Stimulated activated CD4-positive, alpha-beta T cell treated with anti-CD3 and anti-CD28 coated beads, Interleukin-4, amount 100 ng/mL, for 24 hours (primary cell): ENCODE measurements at places on chromosomes 13 and 19.

- DNase-seq: no peak
Observed at GRCh38 chr13:72886272-72887067, 104.5 kb downstream of the PIBF1 start.

GRCh38 chr13:77861741-77862140 lies 56.9 kb downstream of the EDNRB start:
- no peak for DNase-seq

- DNase-seq: no peak
Observed at GRCh38 chr19:38893341-38893771, 6.1 kb downstream of the SIRT2 start.

GRCh38 chr13:98879957-98880356 lies 97.9 kb downstream of the DOCK9 start:
- DNase-seq: no peak

DNA sequence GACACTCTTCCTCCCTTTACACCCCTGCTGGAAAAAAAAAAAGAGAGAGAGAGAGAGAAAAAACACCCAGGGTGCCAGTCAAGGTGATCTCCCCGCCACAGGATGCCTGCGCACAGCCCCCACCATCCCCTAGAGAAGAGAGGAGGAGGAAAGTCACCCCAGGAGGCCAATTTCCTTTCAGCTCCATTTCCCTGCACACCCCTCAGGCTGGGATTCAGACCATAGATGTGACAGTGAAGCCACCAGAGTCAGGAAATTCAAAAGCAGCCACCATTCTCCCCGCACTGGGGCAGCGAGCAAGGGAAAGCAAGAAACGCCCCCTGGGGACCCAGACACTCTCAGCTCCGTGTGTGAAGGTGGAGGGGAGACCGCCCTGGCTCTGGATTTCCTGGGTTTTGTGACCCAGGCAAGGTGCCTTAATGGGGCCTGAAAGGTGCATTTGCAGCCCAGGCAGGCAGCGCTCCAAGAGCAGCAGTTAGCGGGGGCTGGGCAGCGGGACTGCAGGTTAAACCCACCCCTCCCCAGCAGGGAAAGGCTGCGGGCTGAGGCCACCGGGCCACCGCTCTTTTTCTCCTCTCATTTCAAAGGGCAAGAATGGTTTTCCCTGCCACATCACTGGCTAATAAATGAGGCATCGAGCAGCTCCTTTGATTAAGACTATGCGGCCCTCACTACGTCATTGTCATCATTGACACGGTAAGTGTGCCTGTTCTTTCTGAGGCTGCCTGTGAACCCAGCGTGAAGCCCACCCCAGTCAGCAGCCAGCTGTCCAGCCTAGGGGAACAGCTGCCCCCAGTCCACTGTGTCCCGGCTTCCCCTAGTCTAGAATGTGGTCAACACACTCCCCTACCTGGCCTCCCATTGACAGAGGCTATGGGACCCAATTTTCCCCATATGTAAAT lies 83.8 kb upstream of the TM9SF2 start:
- no peak for DNase-seq

DNA sequence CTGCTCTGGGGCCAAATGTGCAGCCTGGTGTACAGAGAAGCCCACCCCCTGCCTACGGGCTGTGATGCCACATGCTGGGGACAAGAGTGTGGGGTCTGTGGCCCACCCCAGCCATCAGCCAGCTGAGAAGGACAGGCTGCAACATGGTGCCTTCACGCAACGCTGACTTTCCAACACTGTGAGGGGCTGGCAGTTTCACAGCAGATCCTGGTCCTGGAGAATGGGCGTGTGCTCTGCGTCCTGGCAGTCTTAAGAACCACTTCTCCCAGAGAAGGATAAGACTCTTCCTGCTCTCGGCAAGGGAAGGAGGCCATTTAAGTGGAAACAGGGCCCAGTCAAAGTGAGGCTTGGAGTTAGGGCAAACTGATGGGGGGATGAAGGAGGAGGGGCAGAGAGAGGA lies 4.6 kb downstream of the LRRC4B start:
- DNase-seq: no peak

- DNase-seq: no peak
Observed at GRCh38 chr19:31350693-31351055, 1.4 kb upstream of the TSHZ3 start.

DNA sequence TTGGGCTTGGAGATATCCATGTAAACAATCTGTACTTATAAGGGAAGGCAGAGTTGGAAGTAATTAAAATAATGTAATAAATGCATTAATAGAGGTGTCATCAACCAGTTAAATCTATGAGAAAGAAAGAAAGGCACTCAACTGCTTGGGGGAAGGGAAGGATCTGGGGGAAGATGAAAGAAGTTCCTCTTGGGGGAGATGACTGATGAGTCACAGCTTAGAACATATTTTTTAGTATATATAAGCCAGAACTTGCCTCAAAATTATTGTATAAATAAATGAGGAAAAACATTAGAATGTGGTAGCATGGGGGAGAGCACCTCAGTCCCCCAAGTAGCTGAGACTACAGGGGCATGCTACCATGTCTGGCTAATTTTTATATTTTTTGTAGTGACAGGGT lies 205.8 kb downstream of the GGACT start:
- no peak for DNase-seq

DNA sequence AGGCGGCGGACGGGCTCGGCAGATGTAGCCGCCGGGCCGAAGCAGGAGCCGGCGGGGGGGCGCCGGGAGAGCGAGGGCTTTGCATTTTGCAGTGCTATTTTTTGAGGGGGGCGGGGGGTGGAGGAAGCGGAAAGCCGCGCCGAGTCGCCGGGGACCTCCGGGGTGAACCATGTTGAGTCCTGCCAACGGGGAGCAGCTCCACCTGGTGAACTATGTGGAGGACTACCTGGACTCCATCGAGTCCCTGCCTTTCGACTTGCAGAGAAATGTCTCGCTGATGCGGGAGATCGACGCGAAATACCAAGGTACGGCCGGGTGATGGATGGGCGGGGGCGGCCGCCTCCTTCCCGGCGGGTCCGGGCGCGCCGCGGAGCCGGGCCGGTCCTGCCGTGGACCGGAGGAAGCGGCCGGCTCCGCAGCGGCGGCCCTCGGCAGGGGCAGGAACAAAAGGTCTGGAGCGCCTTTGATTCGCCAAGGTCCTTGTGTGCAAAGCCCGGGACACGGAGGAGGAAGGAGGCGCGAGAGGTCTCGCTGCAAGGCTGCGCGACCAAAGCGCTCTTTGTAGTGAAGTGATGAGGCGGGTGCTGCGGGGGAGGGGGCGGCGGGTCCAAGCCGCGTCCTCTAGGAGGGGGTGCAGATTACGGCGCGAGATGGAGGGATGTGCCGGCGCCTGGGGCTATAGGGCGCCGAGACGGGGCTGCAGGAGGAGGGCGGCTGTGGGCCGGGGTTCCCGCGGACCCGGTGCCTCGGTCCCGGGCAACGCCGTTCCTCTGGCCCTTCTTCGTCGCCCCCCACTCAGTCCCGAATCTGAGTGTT lies 689 bp downstream of the ING1 start:
- peak; percentile 71 for DNase-seq

GRCh38 chr19:41917676-41918075 lies 10.6 kb downstream of the ERFL start:
- no peak for DNase-seq

GRCh38 chr13:101618440-101619187 lies 166.1 kb downstream of the ITGBL1 start:
- no peak for DNase-seq

DNA sequence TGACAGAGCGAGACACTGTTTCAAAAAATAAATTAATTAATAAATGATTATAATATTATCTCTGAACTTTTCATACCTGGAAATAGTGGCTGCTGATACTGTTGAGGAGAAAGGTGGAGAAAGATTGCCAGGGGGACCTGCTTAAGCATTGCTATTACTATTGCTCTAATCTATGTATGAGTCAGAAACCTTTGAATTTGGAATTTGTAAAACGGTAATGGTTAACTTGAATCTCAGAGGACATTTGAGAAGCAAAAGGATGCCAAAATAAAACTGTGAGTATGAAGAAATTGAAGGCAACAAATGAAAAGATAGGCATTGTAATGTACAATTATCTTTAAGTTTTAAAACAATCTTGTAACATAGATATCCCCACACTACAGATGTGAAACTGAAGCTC lies 5.2 kb downstream of the MRPL57 start:
- DNase-seq: no peak

DNA sequence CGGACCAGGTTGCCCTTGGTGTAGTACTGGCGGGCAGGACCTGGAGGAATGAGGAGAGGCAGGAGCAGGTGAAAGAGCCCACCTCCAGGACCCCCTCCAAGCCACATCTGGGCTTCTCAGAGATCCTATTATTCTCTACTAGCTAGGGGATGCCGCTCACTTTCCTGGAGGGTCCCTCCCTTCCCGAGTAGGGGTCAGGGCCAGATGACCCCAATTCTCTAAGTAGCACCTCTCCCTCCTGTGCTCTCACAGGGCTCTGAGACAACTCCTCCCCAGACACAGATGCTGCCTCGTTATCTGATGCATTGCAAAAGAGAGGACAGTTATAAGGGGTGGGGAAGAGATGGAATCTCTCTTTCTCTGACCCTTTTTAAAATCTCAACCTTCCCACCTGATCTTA lies 22.9 kb downstream of the GP6 start:
- DNase-seq: no peak

- no peak for DNase-seq
Observed at GRCh38 chr13:109517517-109517916, 268.9 kb downstream of the IRS2 start.

- no peak for DNase-seq
Observed at GRCh38 chr13:40124633-40125015, 469.2 kb downstream of the COG6 start.

DNA sequence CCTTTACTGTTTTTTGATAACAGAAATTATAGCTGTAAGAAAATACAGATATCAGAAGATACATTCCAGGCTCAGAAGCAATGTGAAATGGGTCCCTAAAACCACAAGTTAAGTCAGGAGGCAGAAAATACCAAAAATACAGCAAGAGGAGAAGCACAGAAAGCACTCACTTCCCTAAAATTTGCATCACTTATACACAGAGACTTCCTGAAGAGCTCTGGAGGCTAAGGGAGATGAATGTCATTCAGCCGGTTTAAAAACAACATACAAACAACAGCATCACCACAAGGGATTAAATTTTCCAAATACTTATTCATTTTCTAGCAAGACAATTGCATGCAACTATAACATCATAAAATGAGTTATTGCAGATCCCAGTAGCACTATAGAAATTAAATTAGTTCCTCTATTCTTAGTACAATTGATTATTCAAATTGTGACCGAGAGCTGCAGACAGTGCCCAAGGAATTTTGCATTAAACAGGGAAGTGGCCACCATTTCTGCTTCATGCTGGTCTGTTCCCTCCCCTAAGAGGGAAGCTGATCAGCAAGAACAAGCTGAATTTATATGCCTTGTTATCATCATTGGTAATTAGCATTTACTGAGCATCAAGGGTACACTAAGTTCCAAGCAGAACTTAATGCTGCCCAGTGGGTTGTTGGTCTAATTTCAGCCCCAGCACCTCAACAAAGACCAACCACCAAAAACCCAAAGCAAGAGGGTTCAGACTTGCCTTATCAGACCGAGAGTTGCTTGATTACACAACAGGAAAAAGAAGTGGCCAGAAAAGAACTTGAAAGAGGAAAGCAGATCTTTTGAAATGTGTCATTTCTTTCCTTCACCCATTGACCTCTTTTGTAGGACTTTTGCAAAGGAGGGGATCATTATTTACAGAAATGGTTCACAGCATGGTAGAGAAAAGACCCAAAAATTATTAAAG lies 140.7 kb downstream of the KCTD12 start:
- no peak for DNase-seq

GRCh38 chr13:109939180-109939579 lies 152.8 kb upstream of the IRS2 start:
- no peak for DNase-seq

GRCh38 chr19:19057720-19058119 lies 6.1 kb upstream of the SLC25A42 start:
- no peak for DNase-seq
